Large intestine (tissue), 12 donors: ENCODE measurements at places on chromosomes 7 and 10. TPM values are rescaled to one million over a fixed set of nuclear protein-coding genes. Genes with fewer than 3 reads are reported as not detected.

DNA sequence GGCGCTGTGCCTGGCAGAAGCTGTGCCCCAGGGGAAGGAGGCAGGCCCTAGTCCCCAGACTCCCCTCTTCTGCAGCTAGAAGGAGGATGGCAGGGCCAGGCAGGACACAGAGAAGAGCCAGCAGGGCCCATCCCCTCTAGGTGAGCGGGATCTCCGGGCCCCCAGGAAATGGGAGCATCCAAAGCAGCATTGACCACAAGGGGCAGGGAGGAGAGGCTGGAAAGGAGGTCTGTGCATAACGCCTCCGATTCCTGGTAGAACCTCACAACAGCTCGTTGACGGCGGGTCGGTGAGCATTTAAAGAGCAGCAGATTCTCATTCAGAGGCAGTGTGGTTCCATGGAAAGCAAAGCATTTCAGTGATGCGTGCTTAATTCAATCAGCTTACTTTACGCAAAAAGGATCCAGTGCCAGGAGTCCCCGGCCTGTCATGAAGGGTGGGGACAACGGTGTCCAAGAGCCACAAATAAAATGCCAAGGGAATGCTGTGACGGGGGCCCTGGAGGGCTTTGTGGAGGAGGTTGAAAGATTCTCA is 41.0 kb downstream of the CLRN3 start:
- no peak for DNase-seq

Gene GNAI1
- 25.4 TPM for polyA plus RNA-seq

DNA sequence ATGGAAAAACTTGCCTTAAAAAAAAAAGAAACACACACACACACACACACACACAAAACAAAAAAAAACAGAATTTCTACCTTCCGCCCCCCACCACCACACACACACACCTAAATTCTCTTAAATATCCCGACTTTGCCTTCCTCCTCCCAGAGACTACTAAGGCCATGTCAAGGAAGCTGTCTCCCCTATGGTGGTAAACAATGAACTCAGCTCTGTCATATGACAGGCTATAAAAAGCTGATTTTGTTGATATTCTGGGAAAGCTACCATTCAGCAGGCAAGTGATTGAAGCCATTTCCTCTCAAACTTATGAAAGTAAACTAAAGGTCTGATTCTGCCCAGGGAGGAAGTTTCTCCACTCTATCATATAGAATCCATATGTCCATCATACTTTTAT is 471.0 kb downstream of the GFRA1 start:
- DNase-seq, result peak; percentile 20

DNA sequence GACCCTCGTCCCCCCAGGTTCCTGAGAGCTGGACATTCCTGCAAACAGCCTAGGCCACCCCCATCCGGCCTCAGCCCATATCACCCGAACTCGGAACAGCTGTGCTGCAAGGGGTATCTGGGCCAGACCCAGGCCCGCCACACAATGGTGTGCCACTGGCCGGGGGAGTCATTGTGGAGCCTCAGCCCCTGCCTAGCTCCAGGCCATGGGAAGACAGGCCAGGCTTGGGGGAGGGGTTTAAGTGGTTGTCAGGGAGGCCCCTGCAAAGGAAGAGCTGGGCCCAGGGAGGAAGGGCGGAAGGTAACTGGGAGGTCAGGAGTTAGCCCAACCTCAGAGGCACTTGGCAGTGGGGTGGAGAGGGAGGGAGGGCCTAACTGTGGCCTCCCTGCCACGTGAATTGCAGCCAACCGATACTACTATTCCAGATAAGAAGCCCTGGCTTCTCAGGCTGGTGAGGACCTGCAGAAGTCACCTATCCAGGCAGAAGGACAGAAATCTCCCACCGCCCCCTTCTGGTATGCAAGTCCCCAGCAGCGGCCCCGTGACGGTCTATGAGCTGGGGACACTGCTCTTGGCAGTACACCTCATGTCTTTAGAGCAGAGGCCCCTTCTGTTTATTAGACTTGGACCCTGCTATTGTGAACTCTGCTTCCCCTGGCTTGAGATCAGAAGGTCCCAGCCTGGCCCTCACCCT is 26.8 kb downstream of the VSIR start:
- peak; percentile 94 for DNase-seq

DNA sequence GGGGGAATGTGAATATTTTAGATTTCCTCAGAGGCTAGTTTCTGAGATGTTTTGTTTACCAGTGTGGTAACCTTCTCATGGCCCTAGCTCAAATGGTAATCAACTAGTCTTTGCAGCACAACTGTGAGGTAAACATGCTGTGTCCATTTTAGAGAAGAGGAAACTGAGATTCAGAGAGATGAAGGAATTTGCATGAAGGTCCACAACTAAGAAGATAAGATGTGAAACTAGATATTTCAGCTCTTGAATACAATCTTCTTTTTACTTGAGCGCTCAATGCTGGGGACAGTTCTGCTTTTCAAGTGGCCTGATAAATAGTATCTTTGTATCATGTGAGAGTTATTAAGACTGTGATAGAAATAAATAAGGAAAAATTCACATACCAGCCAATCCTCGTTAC is 245.4 kb downstream of the AUTS2 start:
- no peak for DNase-seq

GRCh38 chr7:131949659-131950058 is 393.2 kb upstream of the PODXL start:
- DNase-seq, result no peak

DNA sequence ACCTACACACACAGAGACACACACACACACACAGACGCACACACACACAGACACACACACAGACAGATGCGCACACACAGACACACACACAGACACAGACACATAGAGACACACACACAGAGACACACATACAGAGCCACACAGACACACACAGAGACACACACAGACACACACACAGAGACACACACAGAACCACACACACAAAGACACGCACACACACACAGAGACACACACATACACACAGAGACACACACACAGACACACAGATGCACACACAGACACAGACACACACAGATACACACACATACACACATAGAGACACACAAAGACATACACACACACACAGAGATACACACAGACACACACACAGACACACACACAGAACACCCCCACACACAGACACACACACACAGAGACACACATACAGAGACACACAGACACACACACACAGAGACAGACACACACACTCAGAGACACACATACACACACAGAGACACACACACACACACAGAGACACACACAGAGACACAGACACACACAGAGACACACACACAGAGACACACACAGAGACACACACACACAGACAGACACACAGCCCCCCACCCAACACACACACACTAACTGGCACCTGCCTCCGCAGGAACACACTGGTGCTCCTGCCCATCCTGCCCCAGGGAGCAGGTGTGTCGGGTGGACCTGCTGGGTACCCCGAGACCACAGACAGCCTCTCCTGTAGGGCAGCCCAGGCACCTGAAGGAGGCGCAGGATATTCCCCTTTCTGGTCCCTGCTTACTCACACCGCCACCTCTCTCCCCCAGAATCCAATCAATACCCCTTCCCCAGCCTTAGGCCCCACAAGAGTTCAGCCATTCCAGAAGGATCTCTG is 5.4 kb upstream of the FZD9 start:
- no peak for DNase-seq

DNA sequence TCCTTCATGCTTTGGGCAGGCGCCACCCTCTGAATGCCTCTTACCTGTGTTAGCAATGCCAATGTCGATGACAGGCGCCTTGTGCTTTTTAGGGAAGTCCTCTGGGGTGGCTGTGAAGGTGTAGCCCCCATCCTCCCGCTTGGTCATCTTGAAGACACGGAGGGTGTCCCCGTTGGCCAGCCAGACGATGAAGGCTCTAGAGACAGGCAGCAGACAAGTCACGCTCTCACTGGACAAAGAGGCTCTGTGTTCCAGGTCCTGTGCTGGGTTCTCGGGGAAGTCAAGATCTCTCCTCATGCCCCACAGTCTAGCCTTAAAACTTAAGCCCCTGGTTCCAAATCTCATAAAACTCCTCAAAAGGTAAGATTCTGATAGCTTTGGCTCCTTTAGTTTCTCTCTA is 5.1 kb downstream of the TBL2 start:
- no peak for DNase-seq

Gene PLXDC2
- 19.0 TPM for polyA plus RNA-seq

- peak; percentile 81 for DNase-seq
Measured at GRCh38 chr10:18400201-18400905, 251.0 kb downstream of the NSUN6 start.
